GM04504 (cell line): ENCODE measurements at places on chromosomes 3 and 15.

DNA sequence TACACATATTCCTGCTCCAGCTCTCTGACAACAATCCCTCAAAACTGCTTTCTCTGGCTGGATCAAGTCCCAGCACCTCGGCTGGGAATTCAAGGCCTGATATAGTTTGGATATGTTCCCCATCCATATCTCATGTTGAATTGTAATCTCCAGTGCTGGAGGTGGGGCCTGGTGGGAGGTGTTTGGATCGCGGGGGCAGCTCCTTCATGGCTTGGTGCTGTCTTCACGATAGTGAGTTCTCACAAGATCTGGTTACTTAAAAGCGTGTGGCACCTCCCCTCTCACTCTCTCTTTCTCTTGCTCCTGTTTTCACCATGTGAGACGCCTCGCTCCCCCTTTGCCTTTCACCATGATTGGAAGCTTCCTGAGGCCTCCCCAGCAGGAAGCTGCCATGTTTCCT lies 47.4 kb upstream of the SYN2 start:
- no peak for DNase-seq

GRCh38 chr3:23365066-23365465 lies 161.9 kb downstream of the UBE2E2 start:
- DNase-seq: no peak

GRCh38 chr3:107969525-107969924 lies 121.3 kb downstream of the CD47 start:
- DNase-seq: no peak

DNA sequence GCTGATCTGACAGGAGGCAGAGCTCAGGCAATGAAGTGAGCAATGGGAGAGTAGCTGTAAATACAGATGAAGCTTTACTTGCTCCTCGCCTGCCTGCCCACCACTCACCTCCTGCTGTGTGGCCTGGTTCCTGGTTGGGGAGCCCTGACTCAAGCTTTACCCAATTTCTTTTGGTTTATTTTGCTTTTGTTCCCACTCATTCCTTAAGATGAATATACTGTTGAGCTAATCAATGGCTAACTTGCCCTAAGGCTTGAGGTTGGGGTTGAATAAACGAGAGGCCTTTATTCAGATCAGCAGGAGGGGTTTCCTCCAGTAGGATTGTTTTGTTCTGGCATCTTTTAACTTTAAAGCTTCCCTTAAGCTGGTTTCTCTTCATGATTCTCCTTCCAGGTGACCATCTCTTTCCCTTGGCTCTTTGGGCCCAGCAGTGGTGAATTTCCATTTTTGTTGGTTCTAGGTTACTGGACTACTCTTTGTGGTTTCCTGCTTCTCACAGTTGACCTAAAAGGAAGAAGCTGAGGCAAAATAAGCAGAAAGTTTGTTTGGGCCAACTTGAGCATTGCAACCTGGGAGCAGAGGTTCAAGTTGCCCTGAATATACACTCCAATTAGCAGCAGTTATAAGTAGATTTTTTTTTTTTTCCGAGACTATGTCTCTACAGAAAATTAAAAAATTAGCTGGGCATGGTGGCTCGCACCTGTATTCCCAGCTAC lies 44.4 kb downstream of the STARD9 start:
- no peak for DNase-seq

GRCh38 chr3:11924518-11924917 lies 77.8 kb upstream of the TAMM41 start:
- no peak for DNase-seq

- DNase-seq: no peak
Measured at GRCh38 chr15:57302640-57303257, 73.6 kb upstream of the CGNL1 start.

DNA sequence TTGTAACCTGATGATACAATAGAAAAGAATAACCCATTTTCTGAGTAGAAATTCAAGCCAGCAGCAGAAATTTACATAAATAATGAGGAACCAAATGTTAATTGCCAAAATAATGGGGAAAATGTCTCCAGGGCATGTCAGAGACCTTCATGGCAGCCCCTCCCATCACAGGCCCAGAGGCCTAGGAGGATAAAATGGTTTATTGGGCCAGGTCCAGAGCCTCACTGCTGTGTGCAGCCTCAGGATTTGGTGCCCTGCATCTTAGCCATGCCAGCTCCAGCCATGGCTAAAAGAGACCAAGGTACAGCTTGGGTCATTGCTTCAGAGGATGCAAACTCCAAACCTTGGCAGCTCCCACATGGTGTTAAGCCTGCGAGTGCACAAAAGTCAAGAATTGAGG lies 352.1 kb upstream of the MEIS2 start:
- no peak for DNase-seq

GRCh38 chr3:140655678-140656077 lies 22.2 kb upstream of the TRIM42 start:
- no peak for DNase-seq

- DNase-seq: no peak
Measured at GRCh38 chr15:67944010-67944641, 104.3 kb upstream of the RNU6-1 start.

- no peak for DNase-seq
Measured at GRCh38 chr3:436053-436452, 239.5 kb downstream of the CHL1 start.

DNA sequence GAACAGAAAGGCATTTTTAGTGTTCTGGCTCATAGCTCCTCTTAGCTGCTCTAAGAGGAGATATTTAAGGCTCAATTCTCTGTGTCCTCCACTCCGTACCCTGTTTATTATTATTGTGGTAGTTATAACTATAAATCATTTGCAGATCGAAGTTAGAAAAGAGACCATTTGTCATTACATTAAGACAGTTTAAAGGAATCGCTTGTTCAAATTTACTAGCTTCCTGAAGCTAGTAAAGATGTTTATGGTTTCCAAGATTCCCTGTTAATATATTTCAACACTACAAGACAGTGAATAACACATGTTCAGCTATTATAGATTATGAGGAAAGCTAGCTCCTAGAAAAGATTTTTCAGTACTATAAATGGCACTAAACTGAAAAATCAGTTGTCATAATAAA lies 12.6 kb downstream of the ATXN7 start:
- DNase-seq: no peak

GRCh38 chr3:120649830-120650233 lies 32.2 kb downstream of the HGD start:
- DNase-seq: no peak

DNA sequence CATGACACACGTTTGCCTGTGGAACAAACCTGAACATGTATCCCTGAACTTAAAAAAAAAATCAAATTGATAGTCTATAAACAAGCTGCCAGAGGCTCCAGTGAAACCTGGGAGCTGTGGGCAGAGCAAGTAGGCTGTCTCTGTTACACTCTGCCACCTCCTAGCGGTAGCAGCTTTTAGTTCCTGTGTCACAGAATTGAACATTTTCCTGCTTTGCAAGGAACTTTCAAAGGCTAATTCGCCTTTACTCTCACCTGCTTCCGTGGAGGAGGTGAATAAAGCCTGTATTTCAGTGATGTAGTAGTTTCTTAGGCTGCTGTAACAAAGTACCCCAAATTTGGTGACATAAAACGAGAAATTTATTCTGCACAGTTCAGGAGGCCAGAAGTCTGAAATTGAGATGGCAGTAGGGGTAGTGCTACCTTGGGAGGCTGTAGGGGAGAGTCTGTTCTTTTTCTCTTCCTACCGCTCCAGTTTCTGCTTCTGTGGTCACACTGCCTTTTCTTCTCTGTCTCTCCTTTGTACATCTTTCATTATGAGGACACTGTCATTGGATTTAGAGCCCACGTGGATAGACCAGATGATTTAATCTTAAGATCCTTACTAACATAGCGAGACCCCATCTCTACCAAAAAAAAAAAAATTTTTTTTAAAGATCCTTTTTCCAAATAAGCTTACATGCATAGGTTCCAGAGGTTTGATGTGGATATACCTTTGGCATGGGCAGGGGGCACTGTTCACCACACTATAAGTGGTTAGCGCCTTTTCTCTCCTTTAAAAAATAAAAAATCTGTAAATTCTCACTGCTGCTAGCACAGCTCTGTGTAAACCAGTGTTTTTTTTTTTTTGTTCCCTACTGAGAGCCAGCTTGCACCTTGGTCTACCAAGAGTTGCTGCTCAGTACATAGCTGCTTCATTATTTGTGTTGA lies 25.3 kb downstream of the FBXO22 start:
- no peak for DNase-seq

GRCh38 chr3:53807117-53807810 lies 39.0 kb downstream of the CHDH start:
- DNase-seq: no peak

DNA sequence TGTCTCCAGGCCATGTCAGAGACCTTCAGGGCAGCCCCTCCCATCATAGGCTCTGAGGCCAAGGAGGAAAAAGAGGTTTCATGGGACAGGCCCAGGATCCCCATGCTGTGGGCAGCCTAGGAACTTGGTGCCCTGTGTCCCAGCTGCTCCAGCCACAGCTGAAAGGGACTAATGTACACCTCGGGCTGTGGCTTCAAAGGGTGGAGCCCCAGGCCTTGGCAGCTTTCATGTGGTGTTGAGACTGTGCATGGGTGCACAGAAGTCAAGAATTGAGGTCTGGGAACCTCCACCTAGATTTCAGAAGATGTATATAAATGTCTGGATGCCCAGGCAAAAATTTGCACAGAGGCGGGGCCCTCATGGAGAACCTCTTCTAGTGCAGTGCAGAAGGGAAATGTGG lies 6.6 kb upstream of the SSR3 start:
- DNase-seq: no peak

DNA sequence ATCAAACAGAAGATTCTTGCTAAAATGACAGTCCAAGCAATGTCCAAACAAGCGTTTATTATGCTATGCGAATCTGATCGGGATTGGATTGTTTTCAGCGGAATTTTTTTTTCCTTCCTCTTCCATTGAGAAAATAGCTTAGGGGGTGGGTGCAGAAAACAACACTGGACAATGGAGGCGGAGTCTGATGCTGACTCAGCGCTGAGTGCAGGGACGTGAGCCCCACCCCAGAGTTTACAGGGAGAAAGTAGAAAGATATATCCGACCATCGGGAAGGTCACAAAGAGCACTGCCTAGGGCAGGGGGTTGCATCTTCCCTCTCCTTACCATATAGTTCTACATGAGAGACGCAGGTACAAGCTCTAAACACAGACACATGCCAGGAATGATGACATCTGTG lies 117.0 kb downstream of the FOXP1 start:
- no peak for DNase-seq

DNA sequence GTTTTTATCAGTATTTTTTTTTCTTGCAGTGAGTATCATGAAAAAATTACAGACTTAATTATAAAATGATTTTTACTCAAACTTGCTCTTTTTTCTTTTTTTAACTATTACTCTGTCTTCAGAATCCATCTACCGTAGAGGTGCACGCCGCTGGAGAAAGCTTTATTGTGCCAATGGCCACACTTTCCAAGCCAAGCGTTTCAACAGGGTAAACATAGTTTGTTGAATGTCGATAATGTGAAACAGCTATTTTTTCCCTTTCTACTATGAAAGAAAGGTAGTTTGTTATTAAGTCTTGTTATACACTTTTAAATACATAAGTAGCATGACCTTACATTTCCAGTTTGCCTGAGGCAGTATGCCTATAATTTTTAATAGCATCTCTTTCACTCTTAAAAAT lies 45.6 kb downstream of the PRKCI start:
- no peak for DNase-seq

GRCh38 chr3:187811585-187812250 lies 66.5 kb upstream of the BCL6 start:
- DNase-seq: peak; percentile 51

DNA sequence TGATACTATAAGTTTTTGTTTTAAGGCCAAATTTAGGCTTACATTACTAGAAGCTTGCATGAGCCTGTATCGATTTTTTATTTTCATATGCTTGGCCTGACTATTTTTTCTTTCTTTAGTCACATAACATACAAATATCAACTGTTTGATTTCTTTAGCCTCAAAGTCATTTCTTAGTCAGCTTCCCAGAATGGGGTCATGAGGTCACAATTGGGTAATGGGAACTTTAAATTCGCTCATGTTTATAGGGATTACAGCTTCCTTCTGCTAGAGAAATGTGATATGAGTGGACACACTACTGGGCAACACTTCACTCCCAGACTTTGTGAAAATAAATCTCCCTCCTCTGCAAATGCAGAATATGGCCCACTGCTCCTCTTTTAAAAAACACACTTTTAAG lies 9.1 kb upstream of the TIPARP start:
- DNase-seq: no peak

DNA sequence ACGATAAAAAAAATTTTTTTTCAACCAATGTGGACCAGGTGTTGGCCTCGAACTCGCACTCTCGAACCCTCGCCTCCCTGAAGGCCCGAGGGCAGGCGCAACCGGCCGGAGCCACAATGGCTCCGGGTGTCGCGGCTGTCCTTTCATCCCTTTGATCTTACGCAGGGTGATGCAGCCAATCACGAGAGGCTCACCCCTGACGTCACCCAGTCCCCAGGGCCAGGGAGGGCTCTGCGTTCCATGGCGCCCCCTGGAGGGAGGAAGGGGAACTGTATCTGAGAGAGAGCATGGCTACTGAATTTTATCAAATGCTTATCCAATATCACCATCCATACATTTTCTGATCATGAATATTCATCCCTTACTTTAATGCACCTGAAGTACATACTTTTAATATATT lies 15.4 kb upstream of the GMNC start:
- no peak for DNase-seq

- no peak for DNase-seq
Measured at GRCh38 chr15:67839499-67839928, 331 bp downstream of the RNU6-1 start.

DNA sequence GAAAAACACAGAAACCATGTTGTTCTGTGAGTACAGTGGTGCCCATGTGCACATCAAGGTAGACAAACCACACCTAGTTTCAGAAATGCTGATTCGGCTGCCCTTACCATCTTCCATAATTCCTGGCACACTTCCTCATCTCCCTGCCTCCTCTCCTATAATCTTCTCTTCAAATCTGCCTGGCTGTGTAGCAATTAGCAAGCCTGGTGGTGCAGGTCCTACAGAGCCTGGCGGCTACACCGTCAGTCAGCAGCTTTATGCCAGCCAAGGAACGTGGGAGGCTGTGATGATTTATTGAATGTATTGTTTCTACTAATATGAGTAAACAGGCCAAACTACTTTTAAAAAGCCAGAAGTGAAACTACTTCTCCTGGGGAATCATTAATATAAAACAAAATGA lies 106.8 kb downstream of the SEMA6D start:
- no peak for DNase-seq

DNA sequence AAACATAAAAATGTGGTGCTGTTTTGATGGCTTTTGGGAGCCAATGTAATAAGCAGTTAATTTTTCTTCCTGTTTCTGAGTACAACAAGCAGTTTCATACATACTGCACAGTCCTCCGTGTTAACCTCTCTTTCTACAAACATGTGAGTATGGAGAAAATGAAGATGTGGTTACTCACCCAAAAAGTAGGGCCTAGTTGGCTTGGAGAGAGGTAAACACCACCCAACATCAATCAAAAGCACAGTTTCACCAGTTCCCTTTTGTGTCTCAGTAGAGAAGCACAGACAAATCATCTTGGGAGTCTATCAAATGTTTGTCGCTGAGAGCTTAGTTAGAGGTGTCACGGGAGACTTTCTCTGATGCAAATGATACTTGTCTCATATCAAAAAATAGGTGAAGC lies 320.2 kb downstream of the UNC13C start:
- no peak for DNase-seq

GRCh38 chr15:77097248-77097721 lies 26.4 kb upstream of the TSPAN3 start:
- no peak for DNase-seq

GRCh38 chr3:68751888-68752287 lies 180.5 kb downstream of the TAFA4 start:
- DNase-seq: no peak

- DNase-seq: no peak
Measured at GRCh38 chr15:34292621-34293020, 45.0 kb downstream of the SLC12A6 start.

GRCh38 chr3:126446791-126447190 lies 28.9 kb downstream of the ZXDC start:
- no peak for DNase-seq

GRCh38 chr3:131328721-131329120 lies 52.9 kb upstream of the NUDT16 start:
- DNase-seq: no peak
